Osteocyte (in vitro differentiated cells): ENCODE measurements at places on chromosomes 12 and 14. TPM values are rescaled to one million over a fixed set of nuclear protein-coding genes. Genes with fewer than 3 reads are reported as not detected.
A peak's percentile ranks its signal among the peaks of the same experiment; 100 is the strongest.

Gene CCDC38
- not detected in 2 replicates for total RNA-seq

GRCh38 chr12:117100851-117101673 lies 1.8 kb upstream of the TESC start:
- DNase-seq: no peak
- no peaks in the 10 kb centered on the region for H3K36me3 ChIP-seq

GRCh38 chr12:52179396-52179973 lies 12.3 kb downstream of the KRT80 start:
- no peak for DNase-seq
- peaks cover 91% of the 10 kb centered on the region for H3K4me1 ChIP-seq
- no peak overlapping the region for H3K4me3 ChIP-seq
- H3K27me3 ChIP-seq: no peaks in the 10 kb centered on the region

GRCh38 chr14:24556756-24557155 lies 19.3 kb downstream of the CTSG start:
- no peak overlapping the region for H3K27ac ChIP-seq
- no peaks in the 10 kb centered on the region for H3K36me3 ChIP-seq
- H3K4me3 ChIP-seq: no peak overlapping the region
- DNase-seq: no peak
- no peaks in the 10 kb centered on the region for H3K27me3 ChIP-seq
- H3K4me1 ChIP-seq: no peaks in the 10 kb centered on the region

Gene SYCP3
- not detected in 2 replicates for total RNA-seq

DNA sequence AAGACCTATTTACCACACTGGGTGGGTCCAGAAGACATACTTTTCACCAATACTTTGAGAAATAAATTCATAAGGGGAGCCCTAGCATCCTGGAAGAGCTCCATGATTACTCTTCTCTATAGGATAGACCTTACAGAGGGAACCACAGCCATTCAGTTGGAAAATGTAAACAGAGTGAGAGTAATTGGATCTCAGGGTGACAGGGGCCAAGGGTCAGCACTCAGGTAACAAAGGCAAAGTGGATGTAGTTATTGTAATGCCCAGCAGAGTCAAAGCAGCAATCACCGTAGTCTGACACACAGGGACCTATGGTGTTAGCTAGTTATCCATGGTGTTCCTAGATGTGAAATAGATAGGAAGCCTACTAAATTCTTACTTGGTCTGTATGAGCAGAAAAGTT lies 10.8 kb upstream of the GTF2A1 start:
- H3K27me3 ChIP-seq: no peaks in the 10 kb centered on the region
- peaks cover 9% of the 10 kb centered on the region for H3K4me1 ChIP-seq
- no peak overlapping the region for H3K27ac ChIP-seq

DNA sequence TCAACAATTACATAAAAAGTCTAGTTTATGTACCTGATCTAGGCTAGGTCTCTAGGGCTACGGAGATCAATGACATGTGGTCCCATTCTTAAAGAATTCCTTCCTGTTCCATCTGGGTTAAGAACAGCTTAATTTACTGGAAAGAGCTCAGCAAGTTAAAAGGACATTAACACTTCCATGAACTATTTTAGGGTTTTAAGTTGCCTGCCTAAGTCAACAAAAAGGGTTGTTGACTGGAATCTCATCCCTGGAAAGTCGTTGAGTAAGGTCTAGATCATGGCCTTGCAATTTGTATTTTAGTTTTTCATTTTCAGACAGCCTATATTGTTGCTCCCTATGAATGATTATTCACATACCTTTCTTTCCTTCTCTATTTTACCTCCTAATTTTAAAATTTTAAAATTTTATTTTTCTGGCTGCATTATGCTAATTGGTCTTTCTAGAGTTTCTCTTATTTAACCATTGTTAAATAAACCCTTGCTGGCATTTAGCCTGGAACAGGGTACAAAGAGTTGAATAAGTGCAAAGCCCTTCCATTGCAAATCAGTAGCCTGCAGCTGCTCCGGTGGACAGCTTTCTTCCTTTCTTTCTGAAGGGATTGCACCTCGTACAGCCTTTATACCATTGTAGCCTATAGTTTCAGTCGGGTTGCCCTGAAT lies 66.3 kb downstream of the VRK1 start:
- no peaks in the 10 kb centered on the region for H3K4me1 ChIP-seq
- H3K27me3 ChIP-seq: no peaks in the 10 kb centered on the region
- no peak overlapping the region for H3K4me3 ChIP-seq
- H3K36me3 ChIP-seq: peaks cover 4% of the 10 kb centered on the region

DNA sequence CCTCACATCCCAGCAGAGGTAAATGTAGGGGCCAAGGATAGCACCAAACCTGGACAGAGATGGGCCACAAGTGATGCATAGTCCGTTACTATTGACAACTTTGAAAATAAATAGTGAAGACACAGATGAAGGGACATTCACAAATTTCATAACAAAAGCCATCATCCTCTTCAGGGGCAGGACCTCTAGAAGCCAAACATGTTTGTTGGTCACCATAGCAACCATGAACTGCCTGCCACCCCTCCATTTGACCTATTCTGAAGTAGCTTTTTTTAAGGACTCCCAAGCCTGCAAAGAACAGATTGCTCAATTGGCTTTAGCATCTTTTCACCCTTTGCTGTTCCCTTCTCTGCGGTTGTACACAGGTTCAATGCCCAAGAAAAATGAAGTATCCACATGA lies 35.7 kb upstream of the MDM1 start:
- H3K36me3 ChIP-seq: no peaks in the 10 kb centered on the region
- no peak for DNase-seq
- peaks cover 42% of the 10 kb centered on the region for H3K4me1 ChIP-seq
- no peak overlapping the region for H3K4me3 ChIP-seq
- H3K27me3 ChIP-seq: no peaks in the 10 kb centered on the region

Gene RAPGEF3
- 1.2 and 1.9 TPM in 2 replicates for total RNA-seq

DNA sequence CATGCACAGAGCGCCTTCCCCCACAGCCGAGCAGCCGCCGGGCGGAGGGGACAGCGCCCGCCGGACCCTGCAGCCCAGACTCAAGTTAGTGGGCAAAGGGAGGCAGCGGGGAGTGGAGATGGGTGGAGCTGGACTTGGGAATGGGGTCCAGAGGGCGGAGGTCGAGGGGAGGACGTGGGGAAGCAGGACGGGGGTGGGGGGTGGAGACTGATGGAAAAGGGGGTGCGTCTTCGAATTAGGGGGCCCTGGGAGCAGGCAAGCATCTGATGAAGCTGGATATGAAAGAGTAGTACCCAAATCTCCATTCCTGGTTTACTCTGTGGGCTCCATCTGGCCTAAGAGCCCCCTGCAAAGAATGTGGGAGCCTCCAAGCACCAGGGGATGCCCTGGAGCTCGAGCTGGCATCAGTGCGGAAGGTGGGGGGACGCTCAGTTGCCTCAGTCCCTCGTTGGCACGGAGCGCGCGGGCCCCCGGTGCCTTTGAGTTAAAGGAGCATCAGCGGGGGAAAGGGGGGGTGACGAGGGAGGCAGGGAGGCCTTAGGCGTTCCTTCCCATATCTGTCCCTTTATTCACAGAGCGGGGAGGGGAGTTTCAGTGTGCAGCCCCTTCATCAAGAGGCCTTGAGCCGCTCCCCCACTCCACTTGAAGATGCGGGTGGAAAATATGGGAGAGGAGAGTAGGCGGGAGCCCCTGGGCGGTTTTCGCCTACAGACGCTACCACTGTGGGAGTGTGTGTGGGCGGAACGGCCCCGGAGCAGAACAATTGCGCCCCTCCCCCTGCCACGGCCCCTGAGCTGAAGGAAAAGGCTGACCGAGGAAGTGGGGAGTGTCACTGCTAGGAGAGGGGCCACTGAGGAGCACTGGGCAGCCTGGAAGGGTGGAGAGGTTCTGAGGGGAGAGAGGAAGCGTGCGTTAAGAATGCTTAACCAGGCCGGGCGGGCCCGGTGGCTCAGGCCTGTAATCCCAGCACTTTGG lies 644 bp downstream of the NAB2 start:
- no peaks in the 10 kb centered on the region for H3K27me3 ChIP-seq
- H3K36me3 ChIP-seq: peaks cover 26% of the 10 kb centered on the region
- H3K4me1 ChIP-seq: peaks cover 57% of the 10 kb centered on the region
- no peak for DNase-seq
- peak overlapping the region; percentile 98 for H3K4me3 ChIP-seq

GRCh38 chr14:65263177-65263788 lies 149.2 kb upstream of the FUT8 start:
- H3K27ac ChIP-seq: no peak overlapping the region
- DNase-seq: no peak
- H3K4me1 ChIP-seq: peaks cover 19% of the 10 kb centered on the region
- no peak overlapping the region for H3K4me3 ChIP-seq

Gene RND1
- 0.89 and 1.0 TPM in 2 replicates for total RNA-seq

GRCh38 chr14:61532763-61533162 lies 162.6 kb upstream of the HIF1A start:
- no peak for DNase-seq
- H3K4me3 ChIP-seq: no peak overlapping the region
- H3K36me3 ChIP-seq: no peaks in the 10 kb centered on the region
- peaks cover 35% of the 10 kb centered on the region for H3K4me1 ChIP-seq
- H3K27me3 ChIP-seq: no peaks in the 10 kb centered on the region
- no peak overlapping the region for H3K27ac ChIP-seq

DNA sequence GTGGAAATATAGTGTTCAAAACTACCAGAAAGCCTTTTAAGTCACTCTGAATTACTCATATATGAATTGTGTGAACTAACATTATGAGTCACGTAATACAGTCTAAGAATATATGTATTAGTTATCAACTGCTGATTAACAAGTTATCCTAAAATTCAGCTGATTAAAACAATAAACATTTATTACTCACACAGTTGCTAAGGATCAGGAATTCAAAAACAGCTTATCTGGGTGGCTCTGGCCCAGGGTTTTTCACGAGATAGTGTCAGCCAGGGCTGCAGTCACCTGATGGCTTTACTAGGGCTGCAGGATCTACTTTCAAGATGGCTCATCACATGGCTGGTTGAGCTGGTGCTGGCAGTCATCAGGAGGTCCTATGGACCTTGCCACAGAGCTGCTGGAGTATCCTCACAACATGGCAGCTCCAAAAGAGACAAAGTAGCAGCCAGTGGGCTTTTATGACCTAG lies 36.5 kb downstream of the CORO1C start:
- peaks cover 34% of the 10 kb centered on the region for H3K36me3 ChIP-seq
- peak overlapping the region; percentile 52 for H3K27ac ChIP-seq
- H3K27me3 ChIP-seq: no peaks in the 10 kb centered on the region
- no peak for DNase-seq
- H3K4me1 ChIP-seq: peaks cover 76% of the 10 kb centered on the region

DNA sequence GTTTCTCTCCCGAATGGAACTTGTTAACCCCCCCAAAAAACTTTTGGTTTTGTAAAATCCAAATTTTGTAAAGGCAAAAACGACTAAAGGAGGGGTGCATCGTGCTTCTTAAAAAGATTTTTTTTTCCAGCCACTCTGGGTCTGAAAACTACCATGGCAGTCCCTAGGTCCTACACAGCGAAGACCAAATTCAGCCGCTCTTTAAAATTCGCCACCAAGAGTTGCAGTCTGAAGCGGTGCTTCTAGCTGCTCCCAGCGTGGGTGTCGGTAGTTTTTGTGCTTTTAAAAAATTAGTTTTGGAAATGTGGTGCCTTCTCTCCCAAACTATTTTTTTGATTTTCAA lies 873 bp upstream of the GSC start:
- H3K27me3 ChIP-seq: peaks cover 90% of the 10 kb centered on the region
- no peak overlapping the region for H3K27ac ChIP-seq
- H3K4me1 ChIP-seq: peaks cover 31% of the 10 kb centered on the region

GRCh38 chr14:102840771-102841528 lies 63.7 kb downstream of the TRAF3 start:
- H3K27ac ChIP-seq: no peak overlapping the region
- H3K36me3 ChIP-seq: no peaks in the 10 kb centered on the region
- peaks cover 3% of the 10 kb centered on the region for H3K4me1 ChIP-seq
- no peak overlapping the region for H3K4me3 ChIP-seq
- H3K27me3 ChIP-seq: no peaks in the 10 kb centered on the region
- DNase-seq: no peak

GRCh38 chr14:65723348-65723747 lies 310.8 kb downstream of the FUT8 start:
- DNase-seq: no peak
- H3K4me1 ChIP-seq: no peaks in the 10 kb centered on the region
- H3K27me3 ChIP-seq: no peaks in the 10 kb centered on the region

Gene SLC4A8
- total RNA-seq: 3.6 and 4.2 TPM in 2 replicates

DNA sequence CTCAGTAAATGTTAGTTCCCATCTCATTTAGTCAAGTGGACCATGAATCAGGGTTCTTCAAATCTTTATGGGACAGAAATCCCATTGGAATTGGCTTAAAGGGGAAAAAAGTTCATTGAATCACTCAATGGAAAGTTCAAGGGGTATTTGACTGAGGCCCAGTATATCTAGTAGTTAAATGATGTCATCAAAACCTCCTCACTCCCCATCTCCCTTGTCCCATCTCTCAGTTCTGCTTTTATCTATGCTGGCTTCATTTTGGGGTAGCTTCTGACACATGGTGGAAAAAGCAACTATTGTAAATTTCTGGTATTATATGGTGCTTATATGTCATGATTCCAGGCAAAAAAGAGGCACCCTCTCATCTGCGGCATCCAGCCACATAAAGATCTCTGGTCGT lies 51.9 kb downstream of the DAAM1 start:
- no peaks in the 10 kb centered on the region for H3K36me3 ChIP-seq
- no peaks in the 10 kb centered on the region for H3K27me3 ChIP-seq
- DNase-seq: no peak
- peaks cover 17% of the 10 kb centered on the region for H3K4me1 ChIP-seq
- no peak overlapping the region for H3K4me3 ChIP-seq

DNA sequence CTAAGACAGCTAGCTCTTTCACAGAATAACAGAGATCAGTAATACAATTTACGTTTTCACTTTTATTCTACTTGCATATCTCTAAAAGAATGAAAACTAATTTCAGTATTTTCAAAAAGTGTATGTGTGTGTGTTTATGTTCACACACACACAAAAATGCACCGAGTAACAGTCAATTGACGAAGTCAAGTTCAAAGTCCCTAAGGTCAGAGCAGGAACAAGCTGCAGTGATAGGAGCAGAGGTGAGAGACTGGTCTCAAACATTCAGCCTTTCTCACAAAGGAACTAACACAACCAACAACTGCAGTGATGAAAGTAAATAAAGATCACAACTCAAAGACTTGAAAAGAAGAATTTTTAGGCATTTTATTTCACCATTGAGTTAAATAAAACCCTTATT lies 429.7 kb downstream of the C12orf50 start:
- peaks cover 12% of the 10 kb centered on the region for H3K4me1 ChIP-seq
- no peak overlapping the region for H3K4me3 ChIP-seq
- DNase-seq: no peak
- H3K36me3 ChIP-seq: no peaks in the 10 kb centered on the region

- no peak overlapping the region for H3K4me3 ChIP-seq
- no peak for DNase-seq
- no peaks in the 10 kb centered on the region for H3K4me1 ChIP-seq
- no peaks in the 10 kb centered on the region for H3K27me3 ChIP-seq
- H3K27ac ChIP-seq: no peak overlapping the region
- no peaks in the 10 kb centered on the region for H3K36me3 ChIP-seq
Measured at GRCh38 chr12:5260086-5260485, 171.8 kb upstream of the NTF3 start.

Gene SDR9C7
- not detected in 2 replicates for total RNA-seq

- no peaks in the 10 kb centered on the region for H3K27me3 ChIP-seq
- no peaks in the 10 kb centered on the region for H3K4me1 ChIP-seq
- H3K36me3 ChIP-seq: peaks cover 3% of the 10 kb centered on the region
- DNase-seq: no peak
- H3K27ac ChIP-seq: no peak overlapping the region
- H3K4me3 ChIP-seq: no peak overlapping the region
Measured at GRCh38 chr12:104570174-104570907, 113.6 kb downstream of the CHST11 start.

- DNase-seq: peak; percentile 85
- peaks cover 27% of the 10 kb centered on the region for H3K36me3 ChIP-seq
- no peak overlapping the region for H3K4me3 ChIP-seq
- H3K4me1 ChIP-seq: peaks cover 43% of the 10 kb centered on the region
Measured at GRCh38 chr12:6606331-6607131, 648 bp downstream of the CHD4 start.
